Stimulated activated effector memory CD8-positive, alpha-beta T cell treated with anti-CD3 and anti-CD28 coated beads, Interleukin-12 subunit alpha, Interleukin-12 subunit beta, amount 100 ng/mL, for 72 hours (primary cell): ENCODE measurements at places on chromosomes 12 and 14.
A peak's percentile ranks its signal among the peaks of the same experiment; 100 is the strongest.

DNA sequence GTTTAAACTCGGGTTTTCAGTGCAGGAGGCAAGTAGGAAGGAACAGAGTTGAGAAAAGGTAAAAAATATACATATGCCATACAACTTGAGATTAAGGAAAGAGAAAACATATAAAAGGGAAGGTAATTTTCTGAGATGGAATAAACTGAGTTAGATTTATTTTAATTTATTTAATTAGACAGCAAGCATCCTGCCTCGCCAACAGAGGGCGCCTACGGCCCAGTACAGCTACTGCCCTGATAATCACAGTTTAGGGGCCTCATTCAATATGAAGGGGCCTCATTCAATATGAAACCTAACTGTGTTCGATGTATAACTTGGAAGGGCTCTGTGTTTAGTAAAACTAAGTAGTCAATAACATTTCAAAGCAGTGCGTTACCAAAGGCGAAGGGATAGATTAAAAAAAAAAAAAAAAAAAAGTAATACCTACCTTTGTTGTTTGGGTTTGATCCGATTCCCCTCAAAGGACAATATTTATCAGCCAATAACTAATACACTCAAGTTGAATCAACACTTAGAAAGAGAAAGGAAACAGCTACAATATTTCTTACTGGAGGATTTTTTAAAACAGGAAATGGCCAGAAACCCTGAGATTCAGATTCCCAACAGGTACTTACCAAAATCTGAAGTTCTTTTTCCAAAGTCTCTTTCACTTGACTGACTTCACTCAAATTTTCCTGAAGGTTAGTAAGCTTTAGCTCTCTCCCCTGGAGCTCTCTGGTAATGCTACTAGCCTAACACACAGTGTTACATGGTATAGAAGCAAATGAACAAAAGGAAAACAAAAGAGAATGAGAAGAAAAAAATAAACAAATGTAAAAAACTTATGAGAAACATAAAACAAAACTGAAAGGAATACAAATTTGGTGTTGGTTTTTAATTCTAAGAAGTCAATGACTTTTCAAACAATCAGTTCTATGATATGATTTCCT lies 70.0 kb upstream of the VPS33A start:
- DNase-seq: peak; percentile 12

GRCh38 chr12:53502983-53503728 lies 2.1 kb downstream of the TARBP2 start:
- DNase-seq: peak; percentile 48

DNA sequence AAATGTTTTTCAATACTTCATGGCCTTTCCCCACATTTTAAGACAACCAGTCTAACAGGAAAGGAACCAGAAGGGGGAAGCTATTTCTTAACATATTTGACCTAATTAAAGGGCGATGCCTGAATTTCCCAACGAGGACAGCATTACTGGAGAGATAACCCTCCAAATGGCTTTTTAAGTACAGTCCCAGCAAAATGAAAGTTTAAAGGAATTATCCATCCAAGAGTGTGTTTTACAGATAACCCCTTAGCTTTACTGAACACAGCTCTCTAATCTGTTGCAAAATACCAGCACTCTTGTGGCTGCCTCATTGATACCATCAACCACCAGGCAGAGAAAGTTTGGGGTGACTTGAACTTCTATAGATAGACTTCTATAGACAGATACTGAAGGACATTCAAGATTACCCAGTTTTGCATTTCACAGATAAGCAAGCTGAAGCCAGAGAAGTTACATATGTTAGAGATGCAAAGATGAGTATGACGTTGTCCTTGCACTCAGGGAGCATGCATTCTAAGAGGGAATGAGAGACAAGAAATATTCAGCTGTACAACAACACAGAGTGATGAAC lies 41.3 kb upstream of the DUSP6 start:
- no peak for DNase-seq

- DNase-seq: no peak
Measured at GRCh38 chr14:79037593-79037992, 867.4 kb downstream of the NRXN3 start.
